ENCODE measurements at places on chromosomes 7 and 10.

DNA sequence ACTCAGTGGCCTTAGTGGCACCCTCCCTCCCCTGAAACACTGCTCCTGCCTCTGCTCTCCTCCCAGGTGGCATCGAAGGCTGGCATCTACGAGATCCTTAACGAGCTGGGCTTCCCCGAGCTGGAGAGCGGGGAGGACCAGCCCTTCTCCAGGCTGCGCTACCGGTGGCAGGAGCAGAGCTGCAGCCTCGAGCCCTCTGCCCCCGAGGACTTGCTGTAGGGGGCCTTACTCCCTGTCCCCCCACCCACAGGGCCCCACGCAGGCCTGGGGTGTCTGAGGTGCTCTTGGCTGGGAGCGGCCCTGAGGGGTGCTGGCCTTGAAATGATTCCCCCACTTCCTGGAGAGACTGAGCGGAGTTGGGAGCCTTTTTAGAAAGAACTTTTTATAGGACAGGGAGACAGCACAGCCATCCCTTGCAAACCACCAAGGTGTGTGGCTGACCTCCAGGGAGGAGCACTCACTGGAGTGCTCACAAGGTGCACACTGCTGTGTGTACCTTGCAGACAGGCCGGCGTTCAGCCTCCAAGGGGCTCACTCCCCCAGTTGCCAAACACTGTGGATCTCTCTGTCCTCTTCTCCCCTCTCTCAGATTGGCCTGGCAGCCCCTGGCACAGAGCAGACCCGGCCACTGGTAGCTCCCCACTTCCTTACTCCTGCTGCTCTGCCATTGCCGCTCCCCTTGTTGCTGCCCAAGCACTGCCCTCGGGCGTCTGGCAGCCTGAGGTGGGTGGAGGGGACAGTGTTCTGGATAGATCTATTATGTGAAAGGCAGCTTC, 35.8 kb downstream of the PRF1 start:
- no peak for DNase-seq

GRCh38 chr10:47278152-47278473, 21.9 kb upstream of the GDF10 start:
- no peak for DNase-seq

DNA sequence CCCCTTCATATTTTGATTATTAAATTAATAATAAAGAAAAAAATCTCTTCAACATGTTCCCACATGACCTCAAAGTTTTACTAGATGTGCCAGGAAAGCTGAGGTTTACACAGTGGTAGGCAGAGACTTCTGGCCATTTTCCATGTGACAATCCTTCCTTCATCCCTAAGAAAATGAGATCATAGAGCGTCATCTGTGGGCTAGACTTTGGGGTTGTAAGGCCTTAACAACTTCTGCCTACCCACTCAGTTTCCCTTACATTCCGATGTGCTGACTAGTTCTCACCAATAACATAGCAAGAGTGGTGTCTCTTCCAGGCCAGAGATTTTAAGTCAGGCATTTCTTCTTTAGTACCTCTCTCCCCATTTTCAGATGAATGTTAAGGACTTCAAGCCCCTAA, 171.1 kb upstream of the PHF14 start:
- DNase-seq = no peak

DNA sequence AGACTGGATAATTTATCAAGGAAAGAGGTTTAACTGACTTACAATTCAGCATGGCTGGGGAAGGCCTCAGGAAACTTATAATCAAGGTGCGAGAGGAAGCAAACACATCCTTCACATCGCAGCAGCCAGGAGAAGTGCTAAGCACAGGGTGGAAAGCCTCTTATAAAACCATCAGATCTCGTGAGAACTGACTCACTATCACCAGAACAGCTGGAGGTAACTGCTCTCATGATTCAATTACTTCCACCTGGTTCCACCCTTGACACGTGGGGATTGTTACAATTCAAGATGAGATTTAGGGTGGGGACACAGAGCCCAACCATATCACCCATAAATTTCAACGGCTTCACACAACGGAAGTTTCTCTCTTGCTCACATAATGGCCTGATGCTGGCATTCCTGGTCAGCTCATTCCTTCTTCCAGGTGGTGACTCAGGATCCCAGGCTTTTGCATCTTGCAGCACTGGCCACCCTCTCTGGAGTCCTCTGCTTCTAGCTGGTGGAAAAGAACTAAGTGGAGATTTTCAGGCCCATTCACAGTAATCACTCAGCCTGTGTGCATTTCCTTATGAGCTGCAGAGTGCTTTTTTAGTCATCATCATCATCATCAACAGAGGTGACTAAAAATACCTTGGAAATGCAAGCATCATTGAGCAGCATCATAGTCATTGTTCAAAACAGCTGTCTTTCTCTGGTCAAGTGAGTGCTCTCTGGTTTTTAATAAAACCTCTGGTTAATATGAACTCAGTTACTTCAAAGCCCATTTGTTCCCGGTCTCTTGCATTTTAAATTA, 308.1 kb downstream of the SFMBT2 start:
- DNase-seq = no peak

GRCh38 chr7:2451171-2452073, 24.8 kb downstream of the GRIFIN start:
- DNase-seq = peak; percentile 94

DNA sequence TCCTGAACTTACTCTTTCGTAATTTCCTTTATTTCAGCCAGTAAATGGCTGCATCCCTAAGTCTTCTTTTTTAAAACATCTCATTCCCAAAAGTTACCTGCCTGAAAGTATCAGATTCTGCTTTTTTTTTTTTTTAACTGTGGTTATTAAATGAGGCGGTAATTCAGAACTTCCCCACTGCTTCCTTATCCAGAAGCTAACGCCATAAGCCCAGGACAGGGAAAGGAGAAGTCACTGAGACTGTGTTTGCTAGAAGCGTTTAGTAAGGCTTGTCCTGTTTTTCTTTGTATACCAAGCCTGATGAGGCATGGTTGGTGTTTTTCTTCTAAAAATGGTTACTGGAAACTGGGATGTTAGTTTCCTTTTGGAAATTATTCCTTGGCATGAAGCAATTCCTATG, 197.8 kb downstream of the CELF2 start:
- DNase-seq = no peak

- DNase-seq = no peak
Measured at GRCh38 chr7:46301677-46302076, 380.6 kb upstream of the IGFBP3 start.
